ENCODE measurements at places on chromosomes 7 and 10.

DNA sequence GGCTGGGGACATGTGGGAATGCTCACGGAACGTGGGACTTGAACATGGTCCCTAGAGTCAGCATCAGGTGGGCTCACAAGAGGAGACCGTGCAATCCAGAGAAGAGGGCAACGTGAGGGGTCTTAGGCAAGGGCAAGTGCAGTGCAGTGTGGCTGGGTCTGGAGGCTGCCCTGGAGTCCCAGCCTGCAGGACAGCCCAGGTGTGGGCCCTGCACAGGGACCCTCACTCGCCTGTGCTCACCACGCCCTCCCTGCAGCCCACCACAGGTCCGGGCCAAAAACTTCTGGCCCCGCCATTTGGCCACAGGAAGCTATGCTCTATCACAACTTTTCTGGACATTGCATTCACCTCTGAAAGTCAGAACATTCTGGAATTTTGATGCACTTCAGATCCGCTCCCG lies 133.5 kb downstream of the PAXIP1 start:
- DNase-seq, result no peak

DNA sequence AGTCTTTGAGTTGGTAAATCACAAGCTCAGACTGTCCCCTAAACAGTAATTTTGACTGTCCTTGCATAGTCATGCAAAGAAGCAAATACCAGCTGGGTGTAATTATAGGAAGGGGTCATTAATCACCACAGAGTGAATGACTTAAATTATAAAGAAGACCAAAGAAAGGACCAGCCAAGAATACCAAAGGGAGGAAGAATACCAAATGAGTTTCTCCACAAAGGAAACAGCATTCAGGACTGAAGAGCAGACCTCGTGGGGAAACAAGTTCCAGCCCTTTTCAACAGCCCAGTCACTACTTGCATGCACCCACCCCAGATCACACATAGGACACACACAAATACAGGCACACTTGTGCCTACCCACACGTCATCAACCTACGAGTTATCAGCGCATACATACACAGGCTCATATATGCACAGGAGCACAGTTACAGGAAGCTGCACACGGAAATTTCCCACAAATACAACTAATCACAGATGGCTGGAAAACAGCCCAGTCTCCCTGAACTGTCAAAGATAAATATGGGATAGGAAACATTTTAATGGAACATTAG lies 77.6 kb downstream of the DENND2A start:
- no peak for DNase-seq

DNA sequence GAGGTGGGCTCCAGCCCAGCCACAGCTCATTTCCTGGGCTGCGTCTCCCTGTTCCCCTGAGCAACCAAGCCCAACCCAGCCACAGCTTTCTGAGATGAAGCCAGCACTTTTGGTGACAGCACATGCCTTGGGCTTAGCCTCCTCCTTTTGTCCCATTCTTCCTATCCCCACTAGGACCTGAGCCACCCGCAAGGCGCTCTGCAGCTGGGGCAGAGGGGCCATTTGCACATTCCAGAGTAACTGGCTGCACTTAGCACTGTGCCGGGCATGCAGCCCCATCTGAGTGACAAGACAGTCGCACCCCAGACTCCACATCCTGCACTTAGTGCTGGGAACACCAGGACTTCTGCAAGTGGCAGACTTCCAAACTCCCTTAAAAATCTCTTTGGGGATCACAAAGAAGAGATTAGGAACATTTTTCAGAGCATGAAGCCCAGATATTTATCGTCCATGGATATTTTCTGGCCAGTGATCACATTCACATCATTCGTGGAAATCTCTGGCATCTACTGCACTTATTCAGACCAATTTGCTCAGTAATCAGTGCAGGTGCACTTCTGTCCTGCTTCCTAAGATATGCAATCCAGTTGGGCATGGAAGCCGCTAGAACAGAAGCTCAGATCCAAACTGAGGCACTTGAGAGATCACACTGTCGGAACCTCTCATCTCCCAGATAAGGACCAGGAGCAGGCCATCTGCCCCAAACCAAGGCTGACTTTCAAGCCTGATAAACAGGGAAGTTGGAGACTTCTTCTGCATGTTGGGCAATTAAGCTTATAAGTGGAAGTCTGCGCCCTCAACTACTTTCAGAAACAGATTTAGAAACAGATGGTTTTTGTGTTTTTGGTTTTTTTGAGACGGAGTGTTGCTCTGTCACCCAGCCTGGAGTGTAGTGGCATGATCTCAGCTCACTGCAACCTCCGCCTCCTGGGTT lies 26.4 kb downstream of the CHST15 start:
- DNase-seq, result no peak

DNA sequence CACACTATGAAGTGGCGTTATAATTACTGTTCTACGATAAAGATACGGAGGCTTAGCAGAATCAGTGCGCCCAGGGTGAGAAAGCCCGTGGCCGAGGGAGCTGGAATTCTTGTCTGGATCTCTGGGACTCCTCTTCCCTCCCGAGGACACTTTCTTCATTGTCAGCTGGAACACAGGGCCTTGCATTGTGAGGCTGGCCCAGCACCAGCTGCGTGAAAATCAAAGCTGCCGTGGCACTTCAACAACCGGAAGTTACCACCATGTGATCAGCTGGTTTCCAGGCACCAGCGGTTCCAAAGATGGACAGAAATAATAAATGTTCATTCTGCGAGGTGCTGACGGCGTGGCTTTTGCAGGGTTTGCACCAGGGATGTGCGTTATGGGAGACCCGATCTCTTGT lies 234.0 kb upstream of the PITRM1 start:
- no peak for DNase-seq

DNA sequence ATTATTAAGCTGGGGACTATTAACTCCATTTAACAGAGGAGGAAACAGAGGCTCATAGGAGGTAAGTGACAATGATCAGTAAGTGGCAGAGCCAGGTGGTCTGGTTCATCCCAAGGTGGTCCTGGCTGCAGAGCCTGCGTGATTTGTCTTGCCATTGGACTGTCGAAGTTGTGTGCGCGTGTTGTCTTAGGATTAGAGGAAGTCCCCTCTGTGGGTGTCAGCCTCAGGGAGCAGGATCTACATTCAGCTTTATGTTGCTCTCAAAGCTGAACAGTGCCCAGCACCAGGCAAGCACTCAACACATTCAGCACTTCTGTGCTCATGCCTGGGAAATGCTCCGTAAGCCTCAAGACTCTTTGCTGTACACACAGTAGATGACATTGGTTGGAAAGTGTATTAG lies 139.5 kb downstream of the HERPUD2 start:
- DNase-seq, result no peak

- no peak for DNase-seq
These were observed 319.0 kb upstream of the MBL2 start for GRCh38 chr10:53091574-53091973.

- no peak for DNase-seq
These were observed 81.6 kb downstream of the MGMT start for GRCh38 chr10:129548600-129548999.

DNA sequence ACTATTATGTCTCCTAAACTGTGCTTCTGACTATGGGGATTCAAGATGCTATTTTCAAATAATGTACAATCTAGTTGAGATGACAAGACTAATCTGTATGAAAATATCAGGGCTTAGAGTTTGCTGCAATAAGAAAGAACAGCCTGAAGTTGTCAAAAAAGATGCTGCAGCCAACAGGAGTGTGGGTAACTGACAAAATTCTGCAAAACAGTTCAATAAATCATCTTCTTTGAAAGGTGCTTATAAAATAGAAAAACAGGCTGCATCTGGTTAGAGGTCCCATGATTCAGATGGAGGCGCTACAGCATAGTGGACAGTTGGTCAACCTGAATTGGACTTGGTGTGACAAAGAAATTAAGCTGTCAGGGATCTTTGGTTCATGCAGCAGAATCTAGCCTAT lies 511.0 kb downstream of the XPNPEP1 start:
- no peak for DNase-seq

GRCh38 chr7:135905858-135906257 lies 71.3 kb downstream of the MTPN start:
- no peak for DNase-seq

DNA sequence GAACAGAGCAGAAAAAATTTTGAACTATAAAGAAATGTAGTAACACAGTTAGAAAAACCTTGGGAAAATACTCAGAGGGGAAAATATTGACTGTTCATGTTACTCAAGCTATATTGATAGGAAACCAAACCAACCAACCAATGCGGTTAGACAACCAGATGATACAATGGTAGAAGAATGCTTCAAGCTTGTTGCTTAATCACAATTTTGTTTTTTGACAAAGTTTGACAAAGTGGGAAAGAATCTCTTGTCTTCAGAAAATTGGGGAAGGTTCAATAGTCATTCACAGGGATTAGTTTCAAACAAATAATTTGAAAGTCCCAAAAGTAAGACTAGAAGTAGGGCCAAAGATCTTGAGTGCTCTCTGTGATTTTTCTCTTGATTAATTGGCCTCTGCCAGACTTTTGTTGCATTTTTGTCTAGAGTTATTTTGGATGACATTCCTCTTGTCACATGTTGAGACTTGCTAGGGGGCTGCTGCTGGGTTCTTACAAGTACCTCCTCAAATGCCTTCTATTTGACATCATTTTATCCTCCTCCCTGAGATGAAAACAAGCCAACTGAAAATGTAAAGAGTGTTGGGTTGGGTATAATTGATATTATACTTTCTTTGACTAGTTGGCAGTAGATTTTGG lies 233.1 kb upstream of the PHYHIPL start:
- DNase-seq, result no peak

- DNase-seq, result no peak
These were observed 244.8 kb downstream of the BAMBI start for GRCh38 chr10:28922127-28922526.

DNA sequence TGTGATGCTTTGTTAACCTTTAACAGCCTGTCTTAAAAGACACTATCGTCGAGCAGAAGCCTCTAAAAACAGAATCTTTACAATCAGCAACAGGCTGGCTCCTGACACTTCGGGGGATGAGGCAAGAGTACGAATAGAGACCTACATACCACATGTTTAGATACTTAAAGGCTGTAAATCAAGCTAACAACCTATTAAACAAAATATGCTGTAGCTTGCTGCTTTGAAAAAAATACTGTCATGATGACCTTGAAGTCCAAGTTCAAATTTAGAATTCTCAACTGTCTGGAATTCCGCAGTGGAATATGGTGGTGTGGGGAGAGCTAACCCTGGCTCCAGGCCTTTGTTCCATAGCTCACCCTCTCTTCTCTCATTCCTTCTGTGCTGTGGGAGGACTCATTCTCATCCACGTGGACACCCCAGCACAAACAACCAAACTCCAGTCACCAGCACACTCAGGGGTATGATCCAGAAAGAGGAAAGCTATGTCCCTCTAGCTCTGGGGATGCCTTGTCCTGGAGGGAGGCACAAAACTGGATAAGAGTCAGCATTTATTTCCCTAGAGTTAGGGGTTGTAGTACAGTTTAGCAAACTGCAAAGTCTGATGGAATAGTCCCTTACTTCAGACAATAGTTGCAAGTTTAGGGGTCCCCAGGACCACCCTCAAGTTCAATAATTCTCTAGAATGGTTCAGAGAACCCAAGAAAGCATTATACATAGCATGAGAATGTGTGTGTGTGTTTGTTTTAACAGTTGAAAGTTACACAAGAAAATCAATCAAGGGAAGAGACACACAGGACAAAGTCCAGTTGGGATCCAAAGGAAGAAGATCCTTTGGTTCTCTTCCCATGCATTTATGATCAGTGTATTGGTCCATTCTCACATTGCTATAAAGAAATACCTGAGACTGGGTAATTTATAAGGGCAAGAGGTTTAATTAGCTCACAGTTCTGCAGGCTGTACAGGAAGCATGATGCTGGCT lies 196.1 kb upstream of the SVIL start:
- no peak for DNase-seq

GRCh38 chr10:12419262-12419847 lies 70.0 kb downstream of the CAMK1D start:
- peak; percentile 17 for DNase-seq

GRCh38 chr10:24929056-24929544 lies 23.3 kb downstream of the PRTFDC1 start:
- no peak for DNase-seq

GRCh38 chr10:119149729-119150128 lies 15.8 kb downstream of the SFXN4 start:
- no peak for DNase-seq

DNA sequence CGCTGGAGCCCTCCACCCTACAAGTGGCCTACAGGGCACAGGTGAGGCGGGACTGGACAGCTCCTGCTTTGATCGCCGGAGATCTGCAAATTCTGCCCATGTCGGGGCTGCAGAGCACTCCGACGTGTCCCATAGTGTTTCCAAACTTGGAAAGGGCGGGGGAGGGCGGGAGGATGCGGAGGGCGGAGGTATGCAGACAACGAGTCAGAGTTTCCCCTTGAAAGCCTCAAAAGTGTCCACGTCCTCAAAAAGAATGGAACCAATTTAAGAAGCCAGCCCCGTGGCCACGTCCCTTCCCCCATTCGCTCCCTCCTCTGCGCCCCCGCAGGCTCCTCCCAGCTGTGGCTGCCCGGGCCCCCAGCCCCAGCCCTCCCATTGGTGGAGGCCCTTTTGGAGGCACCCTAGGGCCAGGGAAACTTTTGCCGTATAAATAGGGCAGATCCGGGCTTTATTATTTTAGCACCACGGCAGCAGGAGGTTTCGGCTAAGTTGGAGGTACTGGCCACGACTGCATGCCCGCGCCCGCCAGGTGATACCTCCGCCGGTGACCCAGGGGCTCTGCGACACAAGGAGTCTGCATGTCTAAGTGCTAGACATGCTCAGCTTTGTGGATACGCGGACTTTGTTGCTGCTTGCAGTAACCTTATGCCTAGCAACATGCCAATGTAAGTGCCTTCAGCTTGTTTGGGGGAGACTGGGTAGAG lies at the start of gene COL1A2:
Gene COL1A2, plus strand, starts transcription at position 459 of the 704 bp plus-strand sequence. Its CDS starts 137 bp downstream, at position 596.
- DNase-seq, result no peak

- no peak for DNase-seq
These were observed 589.3 kb downstream of the NRG3 start for GRCh38 chr10:82464191-82464818.

- DNase-seq, result no peak
These were observed 170.6 kb downstream of the EBF3 start for GRCh38 chr10:129793479-129793878.

DNA sequence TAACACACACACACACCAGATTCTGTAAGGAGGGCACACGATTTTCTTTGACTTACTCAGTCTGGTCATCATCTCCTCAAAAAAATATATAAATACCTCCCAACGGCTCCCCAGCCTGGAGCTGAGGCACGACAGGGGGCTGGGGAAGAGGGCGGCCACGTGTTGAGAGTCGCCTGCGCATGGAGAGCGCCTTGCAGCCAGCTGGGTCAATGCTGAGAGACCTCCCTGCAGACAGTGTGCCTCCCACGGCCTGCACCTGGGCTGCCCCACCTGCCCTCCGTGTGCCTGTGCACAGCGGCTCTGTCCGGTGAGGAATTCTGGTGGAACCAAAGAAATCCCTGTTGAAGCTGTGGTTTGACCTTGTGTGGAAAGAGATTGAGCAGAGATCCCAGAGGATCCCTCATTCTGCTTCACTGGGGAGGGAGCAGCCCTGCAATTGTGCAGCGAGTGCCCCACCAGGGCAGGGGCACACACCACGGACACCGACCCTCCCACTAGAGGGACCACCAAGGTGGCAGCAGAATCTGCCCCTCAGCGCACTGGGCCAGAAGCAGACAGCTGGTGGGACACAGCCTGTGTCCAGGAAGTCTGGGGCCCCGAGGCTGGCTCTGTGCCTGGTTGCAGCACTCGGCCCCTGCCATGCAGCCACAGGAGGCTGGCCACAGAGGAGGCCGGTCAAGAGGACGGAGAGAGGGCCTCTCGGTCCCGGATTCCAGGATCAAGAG lies 150.5 kb upstream of the PPP2R2D start:
- DNase-seq, result no peak

- no peak for DNase-seq
These were observed 224.8 kb downstream of the MTERF1 start for GRCh38 chr7:91655656-91656055.

- DNase-seq, result no peak
These were observed 341.2 kb downstream of the PTPRN2 start for GRCh38 chr7:158246272-158246959.
